ENCODE measurements at places on chromosomes 1 and 21.

- no peak for DNase-seq
Observed at GRCh38 chr1:18200136-18200717, 92.6 kb downstream of the IGSF21 start.

DNA sequence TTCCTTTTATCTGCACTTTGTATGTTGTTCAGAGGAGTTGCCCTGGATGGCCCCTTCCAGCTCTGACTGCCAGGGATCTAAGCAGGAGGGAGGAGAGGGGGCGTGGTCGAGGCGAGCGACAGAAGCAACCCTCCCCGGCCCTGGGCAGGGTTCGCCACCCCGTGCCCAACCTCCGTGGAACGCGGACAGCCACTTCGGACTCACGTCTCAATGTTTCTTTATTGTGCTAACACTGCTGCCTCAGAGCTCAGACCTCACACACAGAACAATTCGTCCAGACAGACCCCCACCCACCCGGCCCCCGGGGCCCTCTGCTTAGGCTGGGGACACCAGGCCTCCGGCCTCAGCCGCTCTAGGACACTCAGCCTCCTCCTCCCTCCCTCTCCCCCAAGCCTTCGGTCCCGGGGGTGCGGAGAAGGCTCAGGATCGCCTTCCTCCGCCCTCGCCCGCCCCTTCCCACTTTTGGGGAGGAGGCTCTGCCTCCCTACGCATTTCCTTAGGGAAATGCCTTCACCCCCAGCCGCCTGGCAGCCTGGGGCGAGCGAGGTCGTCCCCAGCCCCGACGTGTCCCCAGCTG, 8.3 kb downstream of the VSIG8 start:
- DNase-seq: peak; percentile 64

GRCh38 chr21:27571706-27572105, 604.8 kb upstream of the ADAMTS5 start:
- DNase-seq: no peak

DNA sequence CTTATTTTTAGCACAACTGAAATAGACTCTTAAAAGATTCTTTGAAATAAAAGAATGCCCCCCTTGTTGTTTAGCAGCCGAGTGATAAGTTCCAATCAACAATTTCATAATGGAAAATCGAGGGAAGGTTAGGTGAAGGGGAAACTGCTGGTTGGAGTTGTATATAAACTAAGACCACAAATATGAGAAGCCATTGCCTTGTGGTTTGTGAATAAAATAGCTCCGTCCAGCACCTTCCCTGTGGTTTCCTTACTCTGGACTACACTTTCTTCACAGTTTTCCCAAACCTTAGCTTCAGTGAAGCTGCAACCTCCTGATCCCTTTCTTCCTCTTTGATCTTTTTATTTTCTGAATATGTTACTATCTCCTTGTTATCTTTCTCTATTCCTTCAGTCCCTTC, 6.7 kb upstream of the RAB3GAP2 start:
- DNase-seq: no peak

- DNase-seq: no peak
Observed at GRCh38 chr21:41970751-41971653, 17.2 kb upstream of the C2CD2 start.

- no peak for DNase-seq
Observed at GRCh38 chr1:16998589-16998988, 13.1 kb downstream of the ATP13A2 start.

GRCh38 chr1:36303650-36304360, 2.4 kb upstream of the SH3D21 start:
- no peak for DNase-seq

GRCh38 chr1:6056572-6056948, 10.9 kb downstream of the KCNAB2 start:
- no peak for DNase-seq

DNA sequence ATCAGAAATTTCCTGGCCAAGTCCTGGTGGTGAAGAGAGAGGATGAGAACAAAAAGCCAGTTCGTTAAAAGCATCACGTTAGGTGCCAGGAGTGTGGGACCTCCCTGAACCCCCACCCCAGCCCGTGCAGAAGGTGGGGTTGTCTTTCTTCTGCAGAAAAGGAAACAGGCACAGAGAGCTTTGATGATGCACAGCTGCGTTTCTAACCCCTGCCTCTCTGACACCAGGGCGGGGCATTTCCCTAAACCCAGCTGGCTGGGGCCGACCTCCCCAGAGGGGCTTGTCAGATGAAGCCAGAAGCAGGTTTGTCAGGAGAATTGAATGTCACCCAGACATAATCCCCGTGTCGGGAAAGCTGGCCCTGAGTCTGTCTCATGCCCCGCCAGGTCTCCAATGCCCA, 189.3 kb upstream of the EDN2 start:
- no peak for DNase-seq

GRCh38 chr1:15106608-15107007, 46.9 kb upstream of the TMEM51 start:
- no peak for DNase-seq

Measured in putamen (tissue), 1 donor.